ENCODE measurements at places on chromosomes 5 and 9.

- no peak for DNase-seq
These were observed 313.5 kb upstream of the MSX2 start for GRCh38 chr5:174410716-174411478.

GRCh38 chr5:150465927-150466326, 16.4 kb upstream of the RPS14 start:
- DNase-seq: no peak

- DNase-seq: no peak
These were observed at the start of gene COL23A1 for GRCh38 chr5:178590141-178590923. Gene COL23A1, minus strand, starts transcription at chr5:178590393.

DNA sequence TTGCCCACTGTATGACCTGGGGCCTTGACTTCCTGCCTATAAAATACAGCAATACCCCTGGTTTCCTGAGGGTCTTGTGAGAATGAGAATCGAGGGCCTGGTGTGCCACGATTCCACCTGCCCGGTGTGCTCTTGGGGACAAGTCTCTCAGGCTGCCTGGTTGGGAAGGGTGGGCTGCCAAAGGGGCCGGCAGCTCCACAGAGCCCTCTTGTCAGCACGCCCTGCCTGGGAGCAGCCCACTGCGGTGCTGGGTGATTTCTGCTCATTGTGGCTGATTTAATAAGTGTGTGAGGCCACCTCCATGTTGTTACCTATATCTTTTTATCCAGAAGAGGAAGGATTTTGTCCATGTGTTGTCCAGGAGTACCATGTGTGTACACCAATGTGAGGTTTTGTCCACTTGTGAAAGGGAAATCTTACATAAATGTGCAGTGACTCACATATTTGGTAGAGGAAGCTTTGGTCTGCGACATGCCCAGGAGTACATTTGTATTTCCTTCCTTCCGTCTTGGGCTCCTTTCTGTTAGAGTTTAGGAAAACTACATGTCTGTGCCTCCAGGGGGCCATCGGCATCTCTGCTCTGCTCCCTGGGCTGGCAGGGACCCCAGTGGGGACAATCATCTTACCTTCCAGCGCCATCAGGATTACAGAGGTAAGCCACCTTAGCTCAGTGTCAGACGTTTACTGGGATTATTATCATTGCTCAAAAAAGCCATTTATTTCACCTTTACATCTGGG, 108.6 kb downstream of the PHF2 start:
- DNase-seq: no peak

DNA sequence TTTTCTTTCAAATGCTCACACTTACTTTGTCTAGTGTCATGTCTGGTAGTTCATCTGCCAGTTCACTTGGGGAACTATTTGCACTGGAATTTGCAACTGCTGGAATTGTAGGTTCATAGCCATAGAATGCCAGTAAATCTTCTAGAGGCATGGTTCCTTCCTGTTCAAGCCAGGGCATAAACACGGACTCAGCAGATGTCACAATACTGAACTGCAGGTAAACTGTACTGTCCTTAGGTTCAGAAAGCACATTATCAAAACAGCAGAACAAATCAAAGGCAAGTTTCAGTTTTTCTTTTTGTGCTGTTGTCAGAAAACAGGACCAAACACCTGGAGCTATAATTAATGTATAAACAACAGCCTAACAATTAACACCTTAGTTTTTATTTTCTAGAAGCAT, 13.1 kb downstream of the MIER3 start:
- no peak for DNase-seq

- no peak for DNase-seq
These were observed 61.6 kb upstream of the NEURL1B start for GRCh38 chr5:172579403-172579990.

GRCh38 chr9:127707766-127708165, 978 bp downstream of the CFAP157 start:
- DNase-seq: peak; percentile 77

GRCh38 chr5:92749943-92750342, 831.1 kb downstream of the NR2F1-AS1 start:
- DNase-seq: no peak

GRCh38 chr5:36801523-36801922, 75.0 kb upstream of the NIPBL start:
- DNase-seq: no peak

DNA sequence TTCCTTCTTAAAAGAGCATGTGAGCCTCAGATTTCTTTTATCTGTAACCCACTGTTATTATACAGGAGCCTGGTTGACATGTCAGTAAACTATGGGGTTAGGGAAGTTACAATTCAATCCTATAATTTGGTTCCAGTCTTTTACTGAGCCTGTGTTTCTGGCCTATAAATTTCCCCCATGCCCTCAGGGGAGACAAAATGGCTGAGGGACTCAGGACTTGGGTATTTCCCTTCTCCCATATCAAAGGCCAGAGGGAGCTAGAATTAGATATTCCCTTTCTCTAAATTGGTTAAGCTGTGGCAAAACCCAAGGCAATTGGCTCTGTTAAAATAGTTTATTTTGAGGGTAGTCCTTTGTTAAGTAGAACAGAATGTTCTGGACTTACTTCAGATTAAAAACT, 823.2 kb downstream of the TLE1 start:
- no peak for DNase-seq

DNA sequence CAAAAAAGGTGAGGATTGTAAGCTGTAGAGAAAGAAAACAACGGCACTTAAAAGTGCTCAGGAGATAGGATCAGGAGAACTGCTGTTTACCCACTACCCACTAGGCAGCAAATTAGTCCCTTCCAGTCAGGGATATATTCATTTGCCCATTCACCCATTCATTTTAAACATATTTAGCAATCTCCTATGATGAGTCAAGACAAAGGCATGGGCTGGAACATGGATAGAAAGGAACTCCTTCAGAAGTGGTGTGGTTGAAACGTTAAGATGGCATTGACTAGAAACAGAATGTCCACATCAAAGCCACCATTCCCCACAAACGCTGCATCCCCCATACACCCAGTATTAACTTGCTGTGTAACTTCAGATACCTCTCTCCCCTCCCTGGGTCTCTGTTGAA, 225.7 kb downstream of the ASTN2 start:
- no peak for DNase-seq

DNA sequence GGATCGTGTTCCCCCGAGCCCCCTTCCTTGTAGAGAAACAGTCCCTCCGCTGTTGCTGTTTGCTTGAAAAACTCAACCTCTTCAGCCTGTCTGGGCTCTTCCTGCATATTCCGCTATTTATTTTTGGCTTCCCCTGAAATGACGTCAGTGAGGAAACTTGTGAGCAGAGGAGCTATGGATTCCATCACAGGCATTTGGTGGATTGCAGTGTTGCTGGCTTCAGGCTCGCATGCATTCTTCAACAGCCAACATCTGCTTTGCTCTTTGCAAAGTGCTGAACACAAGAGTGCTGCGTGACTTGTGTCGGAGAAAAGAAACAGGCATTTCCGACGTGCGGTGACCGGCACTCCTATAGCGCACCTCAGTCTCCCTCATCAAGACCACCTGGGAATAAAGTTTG, 232.7 kb downstream of the RFK start:
- DNase-seq: no peak

- peak; percentile 61 for DNase-seq
These were observed 45.6 kb upstream of the SLC30A5 start for GRCh38 chr5:69048230-69048629.

DNA sequence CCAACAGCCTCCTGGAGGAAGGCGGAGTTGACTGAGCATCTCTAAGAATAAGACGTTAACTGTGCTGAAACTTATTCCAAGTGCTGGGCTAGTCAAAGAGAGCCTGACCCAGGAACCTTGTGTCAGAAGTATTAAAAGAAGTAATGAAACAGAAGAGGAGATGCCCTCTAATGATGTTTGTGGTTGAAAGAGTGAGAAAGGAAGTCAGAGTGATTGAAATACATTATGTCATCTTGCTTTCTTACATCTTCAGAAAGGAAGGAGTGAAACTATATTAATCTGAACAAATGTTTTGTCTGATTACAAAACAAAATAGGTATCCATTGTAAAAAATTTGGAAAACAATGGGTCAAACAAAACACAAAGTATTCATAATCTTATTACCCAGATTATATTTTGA, 460.7 kb downstream of the NTRK2 start:
- DNase-seq: no peak

- no peak for DNase-seq
These were observed at the start of gene ZNF454 for GRCh38 chr5:178940569-178941360. Gene ZNF454, plus strand, starts transcription at chr5:178941198. Its CDS starts 1,594 bp downstream, at chr5:178942792.

GRCh38 chr9:23677446-23677845, 148.6 kb downstream of the ELAVL2 start:
- DNase-seq: no peak

DNA sequence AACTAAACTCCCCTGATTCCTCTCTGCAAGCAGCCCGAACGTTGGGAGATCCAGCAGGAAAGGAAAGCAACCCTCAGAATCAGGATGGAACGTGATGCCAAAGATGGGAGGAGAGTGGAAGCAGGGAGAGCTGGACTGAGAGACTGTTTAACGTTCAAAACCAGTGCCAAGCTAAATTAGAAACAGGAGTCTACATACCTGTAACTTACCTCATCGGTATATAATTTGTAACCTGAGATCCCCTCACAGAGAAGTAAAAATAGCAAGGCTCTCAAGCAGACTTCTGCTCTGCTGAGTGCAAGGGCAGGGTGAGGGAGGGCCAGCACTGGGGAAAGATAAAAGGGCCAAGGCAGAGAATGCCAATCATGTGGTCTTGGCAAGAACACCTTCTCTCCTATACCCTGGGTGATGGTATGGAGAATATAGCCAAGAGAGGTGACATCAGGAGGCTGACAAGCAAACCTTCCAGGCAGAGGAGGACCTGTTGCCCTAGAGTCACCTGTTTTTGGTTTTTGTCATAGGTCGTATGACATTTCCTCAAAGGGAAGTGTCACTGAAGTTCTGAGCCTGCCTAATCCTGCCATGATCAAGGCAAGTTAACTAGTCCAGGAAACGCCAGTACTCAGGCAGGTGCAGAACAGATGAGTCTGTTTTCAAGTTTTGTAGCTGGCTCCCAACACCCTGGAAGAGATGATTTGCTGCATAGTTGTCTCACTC, 472.0 kb downstream of the NFIB start:
- DNase-seq: no peak

DNA sequence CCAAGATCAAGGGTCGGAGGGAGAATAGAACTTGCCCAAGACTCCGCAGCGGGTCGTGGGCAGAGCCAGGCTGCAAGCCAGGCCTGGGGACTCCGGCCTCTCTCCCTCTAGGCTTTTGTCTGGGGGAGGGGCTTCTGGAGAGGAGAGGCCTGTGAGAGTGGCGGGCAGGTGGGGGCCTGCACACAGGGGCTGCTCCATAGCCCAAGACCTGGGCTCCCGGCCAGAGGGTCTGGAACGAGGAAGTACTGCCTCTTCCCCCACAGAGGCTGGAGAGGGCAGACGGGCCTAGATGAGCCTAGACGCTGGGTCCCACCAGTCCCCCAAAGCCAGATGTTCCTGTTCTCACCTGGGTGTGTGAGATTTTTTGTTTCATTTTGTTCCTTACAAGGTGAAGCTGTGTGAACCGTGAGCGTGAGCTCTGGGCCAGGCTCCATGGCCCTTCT, 5.2 kb upstream of the ST6GALNAC6 start:
- no peak for DNase-seq

DNA sequence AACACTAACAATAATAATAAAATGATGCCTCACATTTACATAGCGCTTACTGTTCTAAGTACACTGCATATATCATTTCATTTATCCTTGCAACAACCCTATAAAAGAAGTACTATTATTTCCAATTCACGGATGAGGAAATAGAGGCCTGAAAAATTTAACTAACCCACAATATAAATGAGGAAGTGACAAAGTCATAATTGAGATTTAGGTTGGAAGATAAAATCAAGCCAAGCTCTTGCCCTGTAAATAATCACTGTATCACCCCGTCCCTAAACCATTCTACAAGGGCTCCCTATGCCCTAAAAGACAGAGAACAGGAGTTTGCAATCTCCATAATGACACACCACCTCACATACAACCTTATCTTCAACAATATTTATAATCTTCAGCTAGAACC, 49.6 kb downstream of the STRBP start:
- no peak for DNase-seq

GRCh38 chr5:172820046-172820767, 13.8 kb upstream of the ERGIC1 start:
- no peak for DNase-seq

GRCh38 chr5:63500242-63500641, 462.0 kb downstream of the HTR1A start:
- DNase-seq: no peak

- DNase-seq: no peak
These were observed 12.6 kb downstream of the RAPGEF1 start for GRCh38 chr9:131727184-131727759.

DNA sequence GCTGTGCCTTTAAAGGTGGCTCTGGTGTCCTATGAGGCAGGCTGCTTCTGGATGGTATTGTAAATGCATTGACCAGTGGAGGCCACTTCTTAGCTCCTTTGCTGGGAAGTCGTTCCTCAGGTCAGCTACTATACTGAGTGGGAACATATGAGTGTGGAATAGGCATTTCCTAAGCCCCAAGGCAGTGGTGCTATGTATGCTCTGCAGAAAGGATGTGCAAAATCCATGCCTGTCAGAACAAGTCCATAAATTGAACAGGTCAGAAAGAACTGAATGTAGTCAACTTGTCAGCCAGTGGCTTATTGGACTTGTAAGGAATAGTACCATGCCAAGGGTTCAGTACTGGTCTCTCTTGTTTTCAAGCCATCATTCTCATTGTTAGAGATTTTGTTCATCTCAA, 216.4 kb downstream of the CDH10 start:
- DNase-seq: no peak

DNA sequence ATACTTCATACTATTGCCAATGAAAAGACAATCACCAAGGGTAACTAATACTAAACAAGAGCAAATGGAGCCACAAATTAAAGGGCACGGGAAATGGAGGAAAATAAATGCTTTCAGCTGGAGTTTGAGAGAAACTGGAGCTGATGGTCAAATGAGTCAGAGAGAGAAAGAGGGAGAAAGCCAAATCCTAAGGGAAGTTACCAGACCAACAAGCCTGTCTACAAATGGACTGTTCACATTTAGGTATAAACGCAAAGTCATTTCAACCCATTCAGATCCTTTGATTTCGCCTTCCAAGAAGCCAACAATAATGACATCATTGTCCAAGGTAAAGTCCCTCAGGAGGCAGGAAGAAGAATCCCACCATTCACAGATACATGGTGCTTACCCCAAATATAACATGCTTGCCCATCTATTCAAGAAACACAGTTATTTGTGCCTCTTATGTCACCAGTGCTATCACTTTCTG, 351.8 kb downstream of the RAB3C start:
- DNase-seq: no peak

- no peak for DNase-seq
These were observed 35.4 kb upstream of the RNF130 start for GRCh38 chr5:180107005-180107404.

- DNase-seq: no peak
These were observed 349.7 kb downstream of the ARRDC3 start for GRCh38 chr5:91033370-91033769.

Data from Karpas-422 (cell line).